Stimulated activated naive CD8-positive, alpha-beta T cell treated with anti-CD3 and anti-CD28 coated beads, Interleukin-15, Interleukin-2, amounts not matched to agents 100 U/mL and 50 U/mL, for 24 hours (primary cell): ENCODE measurements at places on chromosomes 11 and 22.

DNA sequence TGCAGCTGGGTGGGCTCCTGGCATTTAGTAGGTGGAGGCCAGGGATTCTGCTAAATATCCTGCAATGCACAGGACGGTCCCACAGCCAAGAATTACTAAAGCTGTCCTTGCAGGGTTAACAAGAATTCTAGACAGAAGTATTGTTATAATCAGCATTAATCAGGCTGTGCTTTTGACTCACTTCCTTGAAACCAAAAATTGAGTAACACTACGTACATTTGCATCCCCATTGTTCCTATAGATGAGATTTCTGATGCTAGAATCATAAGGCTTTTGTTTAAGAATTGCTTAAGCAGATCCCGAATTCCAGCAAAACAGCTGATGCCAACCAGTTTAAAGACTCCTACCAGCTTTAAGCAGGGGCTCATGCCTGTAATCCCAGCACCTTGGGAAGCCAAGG lies 11.4 kb downstream of the SLC6A5 start:
- no peak for DNase-seq

DNA sequence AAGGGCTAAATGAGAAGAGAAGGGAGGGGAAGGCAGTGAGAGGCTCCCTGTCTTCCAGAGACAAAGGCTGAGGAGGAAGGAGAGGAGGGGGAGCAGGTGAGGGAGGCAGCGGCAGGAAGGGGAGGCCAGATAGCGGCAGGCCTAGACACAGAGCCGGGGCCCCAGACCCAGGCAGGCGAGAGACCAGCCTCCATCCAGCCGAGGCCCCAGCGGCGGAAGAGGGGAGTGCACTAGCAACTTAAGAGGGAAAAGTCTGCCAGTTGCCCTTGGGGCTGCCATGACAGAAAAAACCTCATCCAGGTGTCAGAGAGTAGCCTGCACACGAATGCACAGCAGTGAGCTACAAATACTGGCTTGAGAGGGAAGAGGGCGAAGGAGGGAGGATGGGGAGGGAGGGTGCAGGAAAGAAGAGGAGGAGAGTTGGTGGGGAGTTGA lies 46.7 kb downstream of the IGLL1 start:
- peak; percentile 48 for DNase-seq

GRCh38 chr22:24142241-24142640 lies 39.0 kb upstream of the SUSD2 start:
- DNase-seq: no peak

DNA sequence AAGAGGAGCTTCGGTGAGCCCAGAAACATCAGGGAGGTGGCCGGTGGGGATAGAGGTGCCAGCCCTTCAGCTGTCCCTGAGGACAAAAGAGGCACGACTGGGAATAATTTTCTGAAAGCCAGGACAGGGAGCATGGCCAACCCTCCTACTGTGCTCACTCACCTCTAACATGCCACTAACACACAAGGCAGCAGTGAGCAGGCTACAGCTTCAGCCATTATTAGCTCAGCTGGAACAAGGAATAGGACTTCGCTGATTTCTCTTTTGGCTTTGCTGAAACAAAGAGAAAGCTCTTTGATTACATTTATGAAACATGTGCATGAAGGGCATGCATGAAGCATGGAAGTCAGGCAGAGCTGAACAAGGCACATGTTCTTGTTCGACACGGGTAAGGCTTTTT lies 12.1 kb upstream of the OR10A5 start:
- no peak for DNase-seq

DNA sequence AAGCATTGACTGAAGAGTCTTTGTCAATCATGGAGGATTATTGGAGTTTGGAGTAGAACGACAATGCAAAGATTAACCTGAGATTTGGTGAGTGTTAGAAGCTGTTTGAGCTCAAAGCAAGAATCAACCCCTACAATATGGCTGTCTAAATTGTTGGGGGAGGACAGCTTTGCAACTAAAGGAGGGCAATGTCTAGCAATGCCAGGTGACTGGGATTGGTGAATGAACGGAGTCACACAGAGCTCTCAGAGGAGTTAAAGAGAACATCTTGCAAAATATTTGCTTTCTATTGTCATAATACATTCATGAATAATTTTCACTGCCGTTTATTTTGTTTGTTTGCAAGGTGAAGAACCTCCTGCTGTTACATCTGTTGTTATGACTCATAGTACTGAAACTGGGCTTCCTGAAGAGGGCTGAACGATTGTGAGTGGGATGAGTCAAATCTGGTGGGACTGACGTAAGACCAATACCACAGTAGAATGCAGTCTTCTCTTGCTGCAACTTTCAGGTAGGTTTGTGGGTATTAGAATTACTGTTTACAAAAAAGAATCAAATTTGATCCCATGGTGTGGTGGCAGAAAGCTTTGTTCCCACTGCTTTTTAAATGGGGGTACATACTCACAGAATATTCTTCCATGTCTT lies 281.9 kb downstream of the CADM1 start:
- no peak for DNase-seq

DNA sequence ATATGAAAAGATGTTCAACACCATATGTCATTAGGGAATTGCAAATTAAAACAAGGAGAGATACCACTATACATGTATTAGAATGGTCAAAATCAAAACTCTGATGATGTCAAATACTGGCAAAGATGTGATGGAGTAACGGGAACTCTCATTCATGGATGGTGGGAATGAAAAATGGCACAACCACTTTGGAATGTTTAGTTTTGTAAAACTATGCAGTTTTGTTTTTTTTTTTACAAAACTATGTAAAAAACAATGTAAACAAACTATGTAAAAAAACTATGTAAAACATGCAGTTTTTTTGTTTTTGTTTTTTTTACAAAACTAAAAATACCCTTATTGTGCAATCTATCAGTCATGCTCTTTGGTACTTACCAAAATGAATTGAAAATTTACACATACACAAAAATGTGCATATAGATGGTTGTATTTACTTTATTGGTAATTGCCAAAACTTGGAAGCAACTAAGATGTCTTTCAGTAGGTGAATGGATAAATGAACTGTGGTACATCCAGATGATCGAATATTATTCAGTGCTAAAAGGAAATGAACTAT lies 5.0 kb upstream of the USP47 start:
- DNase-seq: no peak

- DNase-seq: peak; percentile 47
Observed at GRCh38 chr22:40324468-40325305, 21.6 kb upstream of the ADSL start.

DNA sequence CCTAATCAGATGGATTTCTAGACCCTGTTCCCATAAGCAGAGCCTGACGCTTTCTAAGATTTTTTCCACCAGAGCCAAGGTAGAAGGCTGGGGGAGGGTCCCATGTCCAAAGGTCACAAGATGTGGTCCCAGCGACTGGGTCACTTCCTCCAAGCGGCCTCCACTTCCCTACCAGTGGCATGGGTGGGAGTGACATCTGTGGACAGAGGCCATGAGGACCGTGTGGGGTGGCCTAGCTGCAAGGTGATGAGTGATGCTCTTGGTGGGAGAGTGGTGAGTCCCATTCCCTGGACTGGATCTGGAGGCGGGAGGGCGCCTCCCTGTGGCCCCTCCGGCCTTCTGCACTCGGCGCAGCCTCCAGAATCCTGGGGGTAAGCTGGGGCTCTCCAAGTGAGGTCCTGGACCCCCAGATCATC lies 32.4 kb upstream of the PRR5 start:
- no peak for DNase-seq

GRCh38 chr11:130798280-130798679 lies 118.0 kb downstream of the SNX19 start:
- no peak for DNase-seq

- peak; percentile 30 for DNase-seq
Observed at GRCh38 chr22:19105867-19106802, 16.1 kb downstream of the DGCR2 start.

GRCh38 chr11:15665368-15665871 lies 550.7 kb downstream of the INSC start:
- no peak for DNase-seq
